ENCODE measurements at places on chromosomes 16 and 17.

GRCh38 chr17:40857535-40857934 is 9.5 kb downstream of the KRT12 start:
- DNase-seq, result no peak

GRCh38 chr16:11307639-11308492 is 26.7 kb upstream of the PRM1 start:
- no peak for DNase-seq

- DNase-seq, result no peak
These were observed 46.3 kb upstream of the ACSM2B start for GRCh38 chr16:20622498-20622870.

- no peak for DNase-seq
These were observed 10.4 kb upstream of the CAMKK1 start for GRCh38 chr17:3903051-3903825.

DNA sequence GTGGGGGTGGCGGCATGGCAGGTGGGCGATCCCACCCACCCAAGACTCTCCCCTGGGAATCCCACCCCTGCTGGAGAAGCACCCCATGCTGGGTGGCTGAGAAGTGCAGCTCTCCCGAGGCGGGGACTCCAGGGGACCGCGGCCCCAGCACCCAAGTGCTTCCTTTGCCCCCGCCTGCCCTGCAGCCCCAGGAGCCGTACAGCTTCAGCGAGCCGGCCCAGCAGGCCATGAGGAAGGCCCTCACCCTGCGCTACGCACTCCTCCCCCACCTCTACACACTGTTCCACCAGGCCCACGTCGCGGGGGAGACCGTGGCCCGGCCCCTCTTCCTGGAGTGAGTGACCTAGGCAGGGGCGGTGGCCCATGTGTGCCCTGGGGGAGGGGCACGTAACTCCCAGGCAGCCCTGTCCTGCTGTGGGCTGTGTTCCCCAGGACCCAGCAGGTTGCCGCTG is 11.7 kb downstream of the GAA start:
- no peak for DNase-seq
